ENCODE measurements at places on chromosomes 3 and 15.
A peak's percentile ranks its signal among the peaks of the same experiment; 100 is the strongest.

GRCh38 chr3:152203652-152204051 lies 65.1 kb upstream of the MBNL1 start:
- no peak for DNase-seq

DNA sequence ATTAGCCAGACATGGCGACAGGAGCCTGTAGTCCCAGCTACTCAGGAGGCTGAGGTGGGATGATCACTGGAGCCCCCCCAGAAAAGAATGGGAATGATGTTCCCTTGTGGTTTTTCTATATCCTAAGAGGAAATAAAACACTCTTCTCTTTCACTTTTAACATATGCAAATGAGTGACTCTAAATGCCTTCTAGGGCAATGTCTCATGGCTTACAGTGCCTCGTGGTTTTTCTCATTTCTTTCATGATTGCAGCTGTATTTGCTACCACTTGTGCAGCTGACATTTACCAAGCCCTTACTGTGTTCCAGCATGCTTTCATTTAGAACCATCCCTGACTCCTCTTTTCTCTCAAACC lies 26.4 kb downstream of the STOML1 start:
- DNase-seq, result peak; percentile 78

DNA sequence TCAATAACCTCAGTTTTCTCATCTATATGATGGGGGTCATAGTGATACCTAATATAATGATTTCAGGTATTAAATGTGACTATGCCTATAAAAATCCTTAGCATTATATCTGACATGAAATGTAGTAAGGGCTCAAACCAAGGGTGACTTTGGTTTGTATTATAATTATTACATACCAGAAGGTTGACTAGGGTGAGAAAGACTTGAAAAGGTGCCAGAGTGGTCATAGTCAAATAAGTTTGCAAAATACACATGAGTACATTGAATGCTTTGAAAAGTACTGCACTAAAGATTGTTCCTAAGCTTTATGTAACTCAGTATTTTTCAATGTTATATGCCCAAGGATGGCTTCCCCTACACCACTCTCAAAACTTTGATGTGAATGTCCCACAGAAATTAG lies 297.2 kb downstream of the ARPP21 start:
- no peak for DNase-seq

DNA sequence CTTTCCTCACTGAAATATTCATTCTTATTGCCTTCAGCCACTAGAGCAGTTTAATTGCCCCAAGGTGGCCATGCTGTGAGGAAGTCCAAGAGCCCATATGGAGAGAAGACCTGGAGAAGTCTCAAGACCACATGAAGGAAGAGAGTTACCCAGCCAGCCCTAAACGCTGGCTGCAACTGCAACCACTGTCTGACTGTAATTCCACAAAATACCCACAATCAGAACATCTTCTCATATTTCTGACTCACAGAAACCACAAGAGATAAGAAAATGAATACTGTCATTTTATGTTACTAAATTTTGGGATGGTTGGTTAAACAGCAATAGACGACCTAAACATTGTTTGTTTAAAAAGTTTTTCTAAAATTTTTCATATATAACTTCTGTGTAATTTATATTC lies 14.7 kb upstream of the SST start:
- DNase-seq, result no peak

- DNase-seq, result no peak
These were observed 62.6 kb downstream of the AQP9 start for GRCh38 chr15:58200739-58201138.
